ENCODE measurements at places on chromosomes 7 and 10. TPM values are rescaled to one million over a fixed set of nuclear protein-coding genes. Genes with fewer than 3 reads are reported as not detected.

DNA sequence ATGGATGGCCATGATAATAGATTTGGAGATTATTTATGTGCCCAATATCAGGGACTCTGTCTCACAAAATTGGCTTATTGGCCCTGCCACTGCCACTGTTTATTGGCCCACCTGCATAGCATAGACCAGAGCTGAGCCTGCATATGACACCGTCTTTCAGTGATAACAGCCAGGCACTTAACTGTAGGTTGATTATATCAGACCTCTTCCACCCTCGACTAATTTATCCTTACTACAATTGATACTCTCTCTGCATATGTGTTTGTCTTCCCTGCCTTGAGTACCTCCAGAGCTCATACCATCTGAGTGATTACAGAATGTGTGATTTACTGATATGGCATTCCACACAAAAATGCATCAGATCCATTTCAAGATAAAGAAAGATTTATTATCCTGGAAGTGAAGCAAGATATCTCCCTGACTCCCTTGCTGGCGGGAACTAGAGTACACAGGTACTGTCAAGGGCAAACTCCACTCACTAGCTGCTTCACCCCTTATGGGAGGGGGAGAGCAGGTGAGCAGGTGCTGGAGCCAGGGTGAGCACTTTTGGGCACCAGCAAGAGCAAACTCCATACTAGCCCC is 13.1 kb upstream of the SAMD9L start:
- H3K27me3 ChIP-seq, result no peaks in the 10 kb centered on the region
- H3K36me3 ChIP-seq, result no peaks in the 10 kb centered on the region
- H3K4me3 ChIP-seq, result no peak overlapping the region
- no peak for DNase-seq

DNA sequence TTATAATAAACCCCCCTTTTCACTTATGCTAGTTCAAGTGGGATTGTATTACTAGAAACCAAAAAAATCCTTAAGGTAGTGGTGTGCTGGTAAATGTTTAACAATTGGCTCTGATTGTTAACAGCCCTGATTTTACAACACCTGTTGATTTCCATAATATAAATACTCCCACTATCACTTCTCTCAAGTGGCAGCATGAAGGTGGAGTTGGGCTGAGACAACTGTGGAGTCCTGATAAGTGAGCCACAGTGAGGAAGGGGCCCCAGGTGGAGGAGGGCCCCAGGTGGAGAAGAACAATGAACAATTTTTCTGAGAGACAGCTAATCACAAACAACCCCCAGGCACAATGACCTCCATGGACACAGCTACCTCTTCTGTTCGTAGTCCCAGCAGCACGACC is 26.4 kb downstream of the SSMEM1 start:
- H3K4me3 ChIP-seq, result no peak overlapping the region
- DNase-seq, result no peak

GRCh38 chr10:74460812-74461211 is 309.8 kb downstream of the ADK start:
- H3K4me1 ChIP-seq, result no peaks in the 10 kb centered on the region
- no peak overlapping the region for H3K4me3 ChIP-seq
- H3K27me3 ChIP-seq, result no peaks in the 10 kb centered on the region

DNA sequence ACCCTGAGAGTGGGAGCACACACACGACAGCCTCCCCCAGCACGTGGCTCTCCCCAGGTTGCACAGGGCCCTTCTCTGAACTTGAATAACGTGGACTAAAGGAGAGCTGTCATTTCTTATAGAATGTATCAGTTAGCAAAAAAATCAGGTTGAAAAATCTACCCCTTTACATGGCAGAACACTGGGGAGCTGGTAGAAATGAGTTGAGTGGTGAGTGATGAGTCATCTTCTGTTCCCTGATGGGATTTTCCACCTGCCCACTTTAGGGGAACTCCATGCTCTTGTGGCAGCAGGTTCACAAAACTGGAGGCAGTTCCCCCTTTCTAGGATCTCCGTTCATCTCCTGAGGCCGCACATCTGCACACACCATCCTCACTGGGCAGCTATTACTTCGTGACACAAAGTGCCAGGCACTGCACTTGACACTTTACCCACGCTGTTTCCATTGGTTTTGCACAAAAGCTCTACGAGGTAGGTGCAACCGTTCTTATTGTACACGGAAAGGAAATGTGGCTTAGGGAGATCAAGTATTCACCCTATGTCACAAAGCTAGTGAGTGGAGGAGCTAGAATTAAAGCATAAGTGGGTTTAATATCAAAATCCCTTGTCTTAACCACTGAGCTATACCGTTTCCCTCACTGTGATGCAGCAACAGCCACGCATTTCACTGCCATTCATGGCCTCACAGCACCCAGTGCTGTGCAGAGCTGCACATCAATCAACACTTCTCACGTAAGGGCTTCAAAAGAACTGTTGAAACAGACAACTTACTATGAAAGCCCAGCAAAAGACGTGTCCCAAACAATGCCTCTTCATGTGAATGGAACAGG is 80.2 kb downstream of the RNF216 start:
- H3K4me1 ChIP-seq, result no peaks in the 10 kb centered on the region
- H3K27ac ChIP-seq, result peak overlapping the region; percentile 71
- H3K4me3 ChIP-seq, result no peak overlapping the region
- H3K27me3 ChIP-seq, result no peaks in the 10 kb centered on the region
- H3K36me3 ChIP-seq, result peaks cover 21% of the 10 kb centered on the region

DNA sequence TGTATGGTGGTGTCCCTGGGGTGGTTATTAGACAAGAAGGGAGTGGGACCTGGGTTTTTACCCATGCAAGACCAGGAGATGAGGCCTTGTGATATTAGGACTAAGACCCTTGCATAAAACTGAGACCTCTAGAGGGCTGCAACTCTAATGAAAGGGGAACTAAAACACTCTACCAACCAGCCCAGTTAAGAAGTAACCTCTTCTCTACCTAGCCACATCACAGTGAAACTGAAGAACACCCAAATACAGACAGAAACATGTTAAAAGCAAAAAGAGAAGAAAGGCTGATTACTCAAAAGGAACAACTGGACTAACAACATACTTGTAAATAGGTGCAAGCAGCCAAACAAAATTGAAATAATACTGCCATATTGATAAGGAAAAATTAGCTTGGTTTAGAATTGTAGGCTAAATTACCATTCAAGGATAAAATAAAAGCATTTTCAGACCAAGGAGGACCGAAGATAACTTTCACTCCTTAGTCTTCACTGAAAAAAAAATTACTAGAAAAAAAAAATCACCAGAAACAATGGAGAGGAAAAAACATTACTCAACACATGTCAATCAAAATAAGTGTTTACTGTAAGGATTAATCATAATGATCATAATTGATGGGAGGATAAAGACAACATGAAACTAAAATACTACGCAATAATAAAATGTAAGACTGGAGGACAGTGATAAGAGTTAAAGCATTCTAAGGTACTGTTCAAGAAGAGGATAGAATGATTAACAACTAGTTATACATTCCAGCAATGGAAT is 27.6 kb downstream of the ERLIN1 start:
- no peak overlapping the region for H3K27ac ChIP-seq
- no peaks in the 10 kb centered on the region for H3K27me3 ChIP-seq
- H3K4me3 ChIP-seq, result no peak overlapping the region

GRCh38 chr10:93515071-93516005 is 18.9 kb downstream of the CEP55 start:
- no peaks in the 10 kb centered on the region for H3K27me3 ChIP-seq
- H3K36me3 ChIP-seq, result no peaks in the 10 kb centered on the region
- no peak for DNase-seq
- no peak overlapping the region for H3K4me3 ChIP-seq

GRCh38 chr7:49150486-49150885 is 226.1 kb downstream of the CDC14C start:
- no peaks in the 10 kb centered on the region for H3K27me3 ChIP-seq
- no peaks in the 10 kb centered on the region for H3K4me1 ChIP-seq
- H3K36me3 ChIP-seq, result no peaks in the 10 kb centered on the region
- DNase-seq, result no peak

DNA sequence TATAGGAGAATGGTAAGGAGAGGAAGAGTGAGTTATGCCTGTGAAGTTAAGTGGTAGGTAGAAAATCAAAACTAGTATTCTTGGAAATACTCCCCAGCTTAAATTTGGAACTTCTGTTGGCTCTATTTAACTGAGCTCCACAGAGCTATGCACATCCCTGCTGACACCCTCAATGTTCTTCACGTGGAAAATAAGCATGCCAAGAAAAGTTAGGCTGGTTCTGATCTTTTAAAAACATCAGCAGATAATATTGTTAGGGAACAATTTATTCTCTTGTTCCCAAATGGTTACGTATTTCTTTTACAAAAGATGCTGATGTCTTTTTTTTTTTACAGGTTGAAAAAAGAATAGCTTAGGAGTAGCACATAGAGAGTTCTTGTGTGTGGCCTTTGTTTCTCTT is 111.3 kb downstream of the MKLN1 start:
- DNase-seq, result no peak
- H3K27me3 ChIP-seq, result no peaks in the 10 kb centered on the region
- H3K4me1 ChIP-seq, result no peaks in the 10 kb centered on the region
- no peak overlapping the region for H3K4me3 ChIP-seq
- H3K36me3 ChIP-seq, result peaks cover 4% of the 10 kb centered on the region

DNA sequence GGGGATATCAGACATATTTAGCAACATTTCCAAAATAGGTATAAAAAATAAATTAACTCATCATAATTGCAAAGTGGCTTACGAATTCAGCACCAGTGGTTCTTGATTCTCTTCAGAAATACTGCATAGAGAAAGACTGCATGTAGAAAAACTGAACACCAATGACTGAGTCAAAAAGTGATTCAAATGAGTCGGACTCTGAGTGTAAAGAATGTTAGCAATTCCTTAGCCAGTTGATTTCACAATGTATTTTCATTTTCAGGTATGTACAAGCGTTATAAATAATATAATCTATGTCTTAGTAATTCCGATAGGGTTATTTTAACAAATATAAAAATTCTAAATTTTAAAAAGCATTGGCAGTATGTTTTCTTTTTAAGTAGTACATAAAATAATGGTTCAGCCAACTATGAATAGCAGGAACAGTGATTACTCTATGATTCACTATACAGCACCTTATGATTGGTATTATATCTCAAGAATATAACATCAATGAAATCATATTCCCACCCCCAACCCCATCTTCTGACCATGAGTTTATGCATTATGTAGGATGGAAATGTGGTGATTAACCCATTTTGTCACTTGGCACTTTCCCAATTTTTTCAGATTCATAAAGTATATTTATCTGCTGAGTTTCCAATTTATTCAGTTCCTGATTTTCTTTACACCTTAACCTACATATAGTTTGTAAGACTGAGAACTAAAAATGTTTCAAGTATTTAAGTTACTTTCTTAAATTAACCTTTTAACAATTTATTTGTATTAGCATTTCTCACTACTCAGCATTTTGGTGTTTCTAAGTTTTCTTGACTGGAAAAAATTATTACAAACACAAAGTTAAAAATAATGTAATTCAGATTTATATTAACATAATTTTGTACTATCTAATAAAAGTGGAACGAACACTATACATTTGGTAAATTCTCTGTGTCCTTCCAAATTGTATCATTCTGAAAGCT is 33.9 kb downstream of the DNAJC1 start:
- H3K4me3 ChIP-seq, result no peak overlapping the region
- no peak for DNase-seq
- no peak overlapping the region for H3K27ac ChIP-seq
- no peaks in the 10 kb centered on the region for H3K4me1 ChIP-seq

Gene EZH2
- total RNA-seq, result 14.8 TPM

Gene ZNF12
- total RNA-seq, result 36.5 TPM

Gene CRTAC1
- total RNA-seq, result 82.4 TPM

Gene STEAP2
- 14.6 TPM for total RNA-seq

Gene CSTF2T
- 19.4 TPM for total RNA-seq

Data from lung (tissue), 17 donors.